ENCODE measurements at places on chromosomes 16 and 17.
A peak's percentile ranks its signal among the peaks of the same experiment; 100 is the strongest.

GRCh38 chr16:11498683-11499082 is 88.0 kb downstream of the LITAF start:
- no peak for DNase-seq

DNA sequence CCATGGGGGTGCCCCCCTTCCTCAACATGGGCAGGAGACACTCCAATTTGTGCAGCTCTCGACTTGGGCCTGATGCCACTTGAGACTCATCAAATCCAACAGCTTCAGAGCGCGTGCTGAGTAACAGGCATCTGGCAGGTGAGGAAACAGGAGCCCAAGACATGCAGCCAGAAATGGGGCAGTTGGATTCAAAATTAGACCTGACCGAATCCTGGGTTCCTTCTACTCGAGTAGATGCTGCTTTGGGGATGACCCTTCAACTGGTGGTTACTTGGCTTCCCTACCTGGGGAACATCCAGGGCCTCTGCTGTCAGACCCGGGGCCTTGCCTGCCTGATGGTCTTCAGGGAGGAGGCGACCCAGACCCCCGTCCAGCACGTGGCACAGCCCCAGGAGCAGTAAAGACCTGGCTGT is 488 bp upstream of the NTN3 start:
- DNase-seq = no peak

- no peak for DNase-seq
Observed at GRCh38 chr17:31499771-31500554, 108.5 kb downstream of the RAB11FIP4 start.

GRCh38 chr16:87694441-87695125 is 71.2 kb downstream of the KLHDC4 start:
- no peak for DNase-seq

- no peak for DNase-seq
Observed at GRCh38 chr16:77985111-77985510, 37.2 kb upstream of the CLEC3A start.

GRCh38 chr17:29591737-29592608 is 959 bp upstream of the ANKRD13B start:
- DNase-seq = peak; percentile 77

DNA sequence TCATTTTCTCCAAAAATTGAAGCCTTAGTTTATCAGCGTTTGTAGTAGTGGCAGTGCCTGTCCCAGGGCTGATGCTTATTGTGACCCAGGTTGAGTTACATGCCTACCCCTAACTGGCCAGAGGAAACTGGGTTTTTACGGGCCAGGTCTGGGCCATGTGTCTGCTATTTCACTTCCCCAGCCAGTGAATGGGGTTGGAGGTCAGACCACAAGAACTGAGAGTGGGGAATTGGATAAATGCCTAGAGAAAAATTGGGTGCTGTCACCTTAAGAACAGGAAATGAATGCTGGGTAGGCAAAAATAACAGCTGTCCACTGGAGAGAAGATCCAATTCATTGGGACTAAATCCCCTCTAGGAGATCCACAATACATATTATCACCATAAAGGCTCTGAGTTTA is 5.2 kb downstream of the ADPRM start:
- no peak for DNase-seq

- DNase-seq = no peak
Observed at GRCh38 chr17:4003501-4004421, 39.5 kb upstream of the ATP2A3 start.

DNA sequence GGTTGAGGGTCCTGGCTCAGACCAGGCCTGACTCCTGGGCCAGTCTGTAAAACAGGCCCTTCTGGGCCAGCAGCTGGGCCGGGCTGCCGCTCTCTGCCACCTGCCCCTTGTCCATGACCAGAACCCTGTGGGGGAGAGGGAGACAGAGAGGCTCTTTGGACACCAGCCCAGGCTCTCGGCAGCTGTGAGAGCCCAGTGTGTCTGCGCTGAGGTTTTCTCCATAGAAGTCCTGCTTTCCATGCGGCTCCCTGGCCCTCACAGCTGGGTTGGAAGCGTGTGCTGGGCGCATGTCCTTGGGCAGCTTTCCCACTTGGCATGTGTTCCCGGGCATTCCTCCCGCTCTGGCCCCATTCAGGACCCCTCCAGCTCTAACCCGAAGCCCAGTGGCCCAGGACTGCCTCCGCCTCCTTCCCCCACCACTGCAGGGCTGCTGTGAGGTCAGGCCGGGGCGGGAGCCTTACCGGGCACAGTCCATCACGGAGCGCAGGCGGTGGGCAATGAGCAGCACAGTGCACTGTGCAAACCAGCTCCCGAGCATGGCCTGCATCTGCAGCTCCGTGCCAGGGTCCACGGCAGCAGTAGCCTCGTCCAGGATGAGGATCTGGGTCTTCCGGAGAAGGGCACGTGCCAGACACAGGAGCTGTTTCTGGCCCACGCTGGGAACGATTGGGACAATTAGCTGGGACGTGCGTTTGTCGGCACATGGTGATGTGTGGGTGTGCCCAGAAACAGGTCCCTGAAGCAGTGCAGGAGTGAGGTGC is 73.0 kb downstream of the ABCC6 start:
- no peak for DNase-seq

DNA sequence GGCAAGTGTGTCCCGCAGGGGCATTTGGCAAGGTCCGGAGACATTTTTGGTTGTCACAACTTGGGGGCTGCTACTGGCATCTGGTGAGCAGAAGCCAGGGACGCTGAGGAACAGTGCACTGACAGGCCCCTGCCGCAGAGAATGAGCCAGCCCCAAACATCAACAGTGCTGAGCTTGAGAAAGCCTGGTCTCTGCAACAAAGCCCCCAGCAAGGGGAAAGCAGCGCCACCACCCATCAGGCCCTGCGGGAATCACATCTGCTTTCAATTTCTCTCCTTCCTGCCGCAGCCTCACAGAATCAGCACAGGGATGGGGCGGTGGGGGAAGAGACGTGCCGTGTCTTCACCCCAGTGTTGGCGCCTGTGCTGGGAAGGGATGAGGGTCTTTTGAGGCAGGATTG is 14.8 kb upstream of the PRPSAP1 start:
- DNase-seq = no peak

DNA sequence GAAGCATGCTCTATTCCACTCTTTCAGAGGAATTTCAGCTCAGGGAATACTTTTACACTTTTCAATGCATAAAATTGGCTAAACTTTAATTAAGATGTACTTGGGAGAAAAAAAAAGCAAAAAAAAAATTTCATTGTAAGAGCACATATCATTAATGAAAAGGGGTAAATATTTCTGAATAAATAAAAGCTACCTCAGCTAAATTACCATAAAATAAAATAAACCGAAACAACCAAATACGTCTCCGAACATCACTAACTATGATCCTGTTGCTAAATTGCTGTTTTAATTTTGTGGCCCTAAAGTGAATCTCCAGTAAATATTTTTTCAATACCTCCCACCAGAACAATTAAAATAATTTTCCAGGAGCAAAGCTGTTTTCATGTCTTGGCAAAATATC is 203.7 kb upstream of the KCNJ16 start:
- DNase-seq = no peak

- DNase-seq = no peak
Observed at GRCh38 chr17:40437095-40437732, 6.0 kb upstream of the IGFBP4 start.

DNA sequence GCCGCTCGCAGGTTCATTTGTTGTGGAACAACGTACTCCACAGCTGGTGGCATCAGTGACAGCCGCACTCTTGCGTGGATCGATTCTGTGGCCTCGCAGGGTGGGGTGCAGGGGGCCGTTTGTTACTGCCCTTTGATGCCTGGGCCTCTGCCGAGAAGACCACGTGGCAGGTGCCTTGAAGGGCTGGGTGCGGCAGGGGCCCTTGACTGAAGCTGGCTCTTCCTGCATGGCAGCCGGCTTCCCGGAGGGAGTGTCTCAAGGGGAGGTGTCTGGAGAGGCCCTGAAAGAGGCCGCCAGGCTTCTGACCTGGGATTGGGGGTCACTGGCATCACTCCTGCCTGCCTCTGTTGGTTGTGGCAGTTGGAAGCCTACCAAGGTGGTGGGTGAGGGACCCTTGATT is 43.8 kb downstream of the TBCD start:
- no peak for DNase-seq

DNA sequence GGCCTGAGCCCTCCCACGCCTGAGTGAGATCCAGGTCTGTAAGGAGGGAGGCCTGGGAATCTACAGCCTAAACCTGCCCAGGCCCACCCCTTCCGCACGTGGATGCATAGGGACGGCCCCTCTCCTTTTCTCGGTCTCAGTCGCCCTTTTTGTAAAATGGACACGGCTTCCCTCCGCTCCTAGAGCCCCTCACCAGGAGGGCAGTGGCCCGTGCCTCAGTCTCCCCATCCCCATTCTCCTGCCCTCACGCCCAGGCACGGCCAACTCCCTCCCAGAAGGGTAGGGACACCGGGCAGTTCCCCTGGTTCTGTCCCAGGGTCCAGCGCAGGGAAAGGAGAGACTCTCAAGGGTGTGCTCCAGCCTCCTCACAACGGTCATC is 48.1 kb downstream of the WNT3 start:
- no peak for DNase-seq

DNA sequence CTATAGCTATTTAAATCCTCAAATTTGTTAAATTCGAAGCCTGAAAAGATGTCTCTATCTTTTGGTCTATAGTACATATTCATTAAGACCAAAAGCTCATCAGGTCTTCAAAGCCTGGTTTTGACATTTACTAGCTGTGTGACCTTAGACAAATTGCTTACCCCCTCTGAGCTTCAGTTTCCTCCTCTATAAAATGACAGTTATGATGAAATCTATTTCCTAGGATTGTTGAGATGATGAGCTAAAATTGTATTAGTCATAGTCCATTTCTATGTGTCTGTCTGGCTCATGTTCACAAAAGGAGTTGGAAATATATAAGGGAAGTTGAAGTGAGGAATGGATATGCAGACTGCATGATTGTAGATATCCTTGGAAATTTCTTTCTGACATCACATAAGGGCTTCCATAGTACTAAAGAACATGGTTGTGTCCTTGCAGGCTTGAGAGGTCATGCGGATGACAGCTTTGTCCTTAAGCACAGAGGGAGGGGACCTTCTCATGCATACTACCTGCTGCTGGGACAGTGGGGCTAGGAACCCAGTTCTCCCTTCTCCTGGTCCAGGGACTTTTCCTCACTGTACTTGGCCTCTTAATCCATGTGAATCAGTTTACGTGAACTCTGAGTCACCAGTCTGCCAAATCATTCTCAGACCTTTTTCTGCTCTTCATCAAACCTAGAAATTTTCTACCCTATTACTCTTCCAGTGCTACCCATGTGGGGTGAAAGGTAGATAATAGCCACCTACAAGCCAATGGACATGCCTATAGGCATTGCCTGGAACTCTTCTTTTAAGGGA is 487.5 kb upstream of the SALL1 start:
- DNase-seq = no peak

DNA sequence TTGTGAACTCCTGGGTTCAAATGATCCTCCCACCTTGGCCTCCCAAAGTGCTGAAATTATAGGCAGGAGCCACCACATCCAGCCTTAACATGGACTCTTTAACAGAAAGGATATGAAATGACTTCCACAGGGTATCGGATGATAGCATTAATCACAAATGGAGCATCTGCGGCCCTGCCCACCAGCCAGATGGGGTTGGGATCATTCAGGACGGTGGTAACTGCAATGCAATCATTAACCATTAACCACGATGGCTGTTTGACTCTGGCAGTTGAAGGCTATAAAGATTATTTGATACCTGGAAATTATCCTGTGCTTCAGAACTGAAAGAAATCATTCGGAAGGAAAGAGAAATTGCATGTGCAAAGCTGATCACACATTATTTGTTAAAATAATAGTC is 5.3 kb upstream of the CHST5 start:
- no peak for DNase-seq

DNA sequence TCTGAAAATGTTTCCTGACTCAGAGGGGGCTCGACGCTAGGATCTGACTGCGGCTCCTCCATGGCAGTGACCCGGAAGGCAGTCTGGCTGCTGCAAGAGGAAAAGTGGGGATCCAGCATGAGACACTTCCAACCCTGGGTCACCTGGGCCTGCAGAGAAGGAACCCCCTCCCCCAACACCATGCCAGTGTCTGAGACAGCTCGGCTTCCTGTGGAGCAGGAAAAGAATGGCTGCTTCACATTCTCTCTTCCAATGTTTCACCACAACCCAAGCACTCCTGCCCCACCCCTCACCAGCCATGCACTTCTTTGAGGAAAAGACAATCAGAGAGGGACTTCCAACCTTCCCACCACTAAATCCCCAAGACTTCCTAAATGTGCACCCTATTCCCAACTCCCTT is 10.8 kb downstream of the TP53 start:
- no peak for DNase-seq
